Mesenteric fat pad (tissue), 1 donor: ENCODE measurements at places on chromosomes 5 and 9. TPM values are rescaled to one million over a fixed set of nuclear protein-coding genes. Genes with fewer than 3 reads are reported as not detected.
A peak's percentile ranks its signal among the peaks of the same experiment; 100 is the strongest.

DNA sequence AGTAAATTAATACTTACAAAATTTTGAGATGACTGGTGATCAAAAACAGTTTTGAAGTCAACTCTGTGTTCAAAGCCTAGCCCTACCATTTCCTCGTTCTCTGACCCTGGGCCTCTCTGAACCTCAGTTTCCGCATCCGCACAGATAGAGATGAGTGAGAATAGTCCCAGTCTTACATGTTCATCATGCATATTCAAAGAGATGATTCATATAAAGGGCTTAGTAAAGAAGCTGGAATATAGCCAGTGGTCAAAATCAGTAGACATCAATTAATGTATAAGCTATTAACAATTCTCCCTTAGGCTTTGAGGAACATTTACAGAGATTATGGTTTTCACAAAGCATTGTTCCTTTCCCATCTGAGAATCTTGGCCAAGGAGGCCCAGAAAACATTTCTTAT is 250.6 kb downstream of the SPOCK1 start:
- no peak for DNase-seq

DNA sequence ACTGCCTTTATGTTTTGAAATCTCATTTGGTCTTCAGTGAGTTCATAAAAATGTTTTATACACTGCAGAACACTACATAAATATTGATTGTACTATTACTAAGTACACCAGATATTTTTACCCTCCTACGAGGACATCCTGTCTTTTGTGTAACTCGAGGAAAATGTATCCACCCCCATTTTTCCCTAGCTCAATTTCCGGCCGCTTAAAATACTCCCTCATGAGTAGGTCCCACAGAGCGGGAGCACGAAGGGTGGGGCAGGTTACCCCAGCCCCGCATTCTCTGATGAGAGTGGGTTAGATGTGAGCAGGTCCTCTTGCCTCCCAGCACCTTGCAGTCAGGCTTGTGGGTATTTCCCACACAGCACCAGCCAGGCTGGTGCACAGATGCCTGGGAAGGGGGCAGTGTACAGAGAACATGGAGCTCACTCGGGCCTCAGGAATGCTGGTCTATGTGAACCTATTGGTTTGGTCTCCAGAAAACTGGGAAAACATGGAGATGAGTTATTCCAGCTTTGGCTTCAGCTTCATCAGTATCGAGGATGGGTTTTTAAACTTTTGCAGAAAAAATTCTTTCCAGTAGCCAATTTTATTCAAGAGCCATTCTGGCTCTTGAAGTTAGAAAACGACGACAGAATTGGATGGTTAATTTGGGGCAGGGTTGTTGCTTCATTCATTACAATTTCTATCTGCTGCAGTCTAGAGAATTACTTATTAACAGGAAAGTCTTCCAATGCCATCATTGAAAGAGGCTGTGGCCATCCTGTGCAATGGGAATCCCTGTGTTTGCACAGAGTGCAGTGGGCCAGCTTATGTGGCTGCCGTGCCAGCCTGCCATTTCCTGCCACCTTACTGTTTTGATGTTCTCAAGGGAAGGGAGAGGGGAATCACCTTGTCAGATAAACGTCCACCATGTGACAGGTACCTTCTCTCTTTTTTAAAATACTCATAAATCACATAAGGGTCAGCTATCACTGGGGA is 73.2 kb downstream of the WDR41 start:
- no peak for DNase-seq

DNA sequence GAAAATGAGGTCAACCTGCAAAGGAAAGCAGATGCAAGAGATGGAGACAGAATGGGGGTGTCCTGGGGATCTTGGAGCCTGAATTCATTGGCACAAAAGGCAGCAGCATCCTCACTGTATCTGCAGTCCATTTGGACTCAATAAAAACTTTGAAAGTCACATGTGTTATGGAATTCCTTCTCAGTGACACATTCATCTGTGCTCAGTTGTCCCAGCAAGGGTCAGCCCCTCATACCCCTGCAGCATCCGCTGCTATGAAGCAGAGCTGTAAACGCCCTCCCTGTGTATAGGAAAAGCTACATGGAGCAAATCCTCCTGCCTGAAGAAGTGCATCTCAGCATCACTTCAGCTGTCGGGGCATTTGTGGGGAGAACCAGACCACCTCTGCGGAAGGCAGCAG is 14.5 kb upstream of the RARS1 start:
- DNase-seq: no peak

- no peak for DNase-seq
Measured at GRCh38 chr5:132368186-132368585, 1.3 kb upstream of the SLC22A5 start.

- no peak for DNase-seq
Measured at GRCh38 chr5:76521240-76521758, 101.9 kb downstream of the F2RL2 start.

The FSTL4 gene
- total RNA-seq: not detected

GRCh38 chr5:106963630-106964029 is 707.1 kb downstream of the EFNA5 start:
- no peak for DNase-seq

- no peak for DNase-seq
Measured at GRCh38 chr5:149664083-149664482, 66.0 kb upstream of the PPARGC1B start.

- no peak for DNase-seq
Measured at GRCh38 chr5:135978212-135978631, 23.4 kb upstream of the LECT2 start.

DNA sequence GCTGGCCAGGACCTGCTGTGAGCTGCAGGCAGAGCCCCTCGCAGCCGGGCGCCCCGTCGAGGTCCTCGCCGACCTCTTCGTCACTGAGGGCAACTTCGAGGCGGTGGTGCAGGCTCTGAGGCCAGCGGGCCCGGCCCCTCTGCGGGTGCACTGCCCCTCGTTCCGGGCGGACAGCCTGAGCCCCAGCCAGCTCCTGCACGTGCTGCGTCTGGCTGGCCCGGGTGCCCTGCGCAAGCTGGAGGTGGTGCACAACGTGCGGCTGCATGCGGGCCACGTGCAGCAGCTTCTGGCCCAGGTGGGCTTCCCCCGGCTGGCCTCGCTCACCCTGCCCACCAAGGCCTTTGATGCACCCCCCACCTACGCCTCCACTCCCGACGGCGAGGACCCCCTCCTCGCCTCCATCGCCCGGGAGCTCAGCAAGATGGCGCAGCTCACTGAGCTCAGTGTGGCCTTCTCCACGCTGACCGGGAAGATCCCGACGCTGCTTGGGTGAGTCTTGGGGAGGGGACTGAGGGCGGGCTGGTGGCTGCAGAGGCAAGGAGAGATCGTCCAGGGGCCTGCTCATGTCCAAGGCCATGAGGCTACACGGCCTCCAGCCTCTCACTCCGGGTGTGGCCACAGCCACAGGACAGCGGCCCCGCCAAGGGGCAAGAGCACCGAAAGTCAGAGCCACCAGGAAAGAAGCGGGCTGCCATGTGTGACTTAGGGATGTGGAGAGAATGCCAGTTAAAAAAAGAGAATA is 825 bp downstream of the LRRC14B start:
- no peak for DNase-seq

The SVEP1 gene
- 359 TPM for total RNA-seq

The ELAVL2 gene
- not detected for total RNA-seq

The SURF4 gene
- total RNA-seq: 211 TPM

DNA sequence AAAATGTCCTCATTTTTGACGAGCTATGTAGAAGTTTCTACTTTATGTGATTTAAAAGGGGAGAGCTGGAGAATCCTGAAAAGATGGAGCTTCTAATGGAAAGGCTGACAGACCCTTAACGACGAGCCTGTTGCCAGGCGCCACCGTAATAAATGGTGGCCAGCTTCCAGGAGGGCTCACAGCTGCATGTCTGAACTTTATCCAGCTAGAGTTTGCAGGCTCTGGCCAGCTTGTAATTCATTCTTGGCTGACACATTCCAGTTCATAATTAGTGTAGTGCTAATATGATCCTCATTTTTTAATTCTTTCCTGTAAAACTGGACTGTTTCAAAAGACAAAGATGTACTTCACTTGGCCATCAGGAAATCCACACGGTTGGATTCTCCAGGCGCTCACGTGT is 246.7 kb downstream of the GAS1 start:
- no peak for DNase-seq

The CCNI2 gene
- not detected for total RNA-seq

The FABP6 gene
- total RNA-seq: not detected

- no peak for DNase-seq
Measured at GRCh38 chr9:93376411-93376810, 75.1 kb upstream of the FAM120A start.

The PCDHA13 gene
- 0.58 TPM for total RNA-seq

The STPG3 gene
- not detected for total RNA-seq

GRCh38 chr5:82754759-82755158 is 322.4 kb downstream of the TMEM167A start:
- no peak for DNase-seq

DNA sequence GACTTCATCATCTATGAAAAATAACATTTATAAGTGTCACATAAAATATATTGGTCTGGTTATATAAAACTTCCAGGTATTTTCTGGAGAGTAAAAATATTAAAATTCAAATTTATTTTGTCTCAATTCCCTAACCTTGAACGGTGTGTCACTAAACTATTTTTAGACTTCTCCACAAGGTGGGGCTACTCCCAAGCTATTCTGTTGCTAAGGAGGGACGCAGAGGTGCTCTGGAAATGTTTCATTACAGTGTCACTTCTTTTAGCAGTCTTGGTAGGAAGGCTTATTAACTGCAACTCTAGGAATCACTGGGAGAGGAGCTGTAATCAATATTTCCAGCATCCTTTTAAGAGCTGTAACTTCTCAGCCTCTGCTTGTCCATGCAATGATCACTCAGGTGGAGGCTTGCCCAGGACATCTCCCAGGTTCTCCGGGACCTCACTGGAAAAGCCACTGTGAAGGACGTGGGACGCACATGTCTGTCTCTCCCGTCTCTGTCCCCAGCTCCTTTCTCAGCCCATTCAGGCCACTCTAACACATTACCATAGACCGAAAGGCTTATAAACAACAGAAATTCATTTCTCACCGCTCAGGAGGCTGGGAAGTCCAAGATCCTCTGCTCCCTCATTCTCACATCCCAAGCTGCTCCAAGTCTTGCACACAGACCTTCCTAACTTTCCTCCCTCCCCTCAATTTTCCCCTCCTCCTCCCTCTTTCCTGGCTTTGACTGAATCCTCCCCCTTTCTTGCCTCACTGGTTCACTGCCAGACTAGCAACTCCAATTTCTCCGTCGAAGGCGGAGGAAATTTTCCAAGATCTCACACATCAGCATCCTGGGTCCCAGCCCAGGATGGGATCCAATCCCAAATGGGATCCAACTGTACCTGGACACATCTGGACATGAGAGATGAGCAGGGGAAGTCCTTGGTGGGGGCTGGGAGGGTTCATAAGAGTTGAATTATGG is 32.7 kb upstream of the DNAH5 start:
- no peak for DNase-seq

GRCh38 chr5:76715736-76716455 is at the start of gene F2R:
Gene F2R (plus strand): TSS chr5:76716126. CDS start chr5:76716308, 182 bp downstream.
- DNase-seq: peak; percentile 89
